ENCODE measurements at places on chromosomes 2 and 18.
A peak's percentile ranks its signal among the peaks of the same experiment; 100 is the strongest.

DNA sequence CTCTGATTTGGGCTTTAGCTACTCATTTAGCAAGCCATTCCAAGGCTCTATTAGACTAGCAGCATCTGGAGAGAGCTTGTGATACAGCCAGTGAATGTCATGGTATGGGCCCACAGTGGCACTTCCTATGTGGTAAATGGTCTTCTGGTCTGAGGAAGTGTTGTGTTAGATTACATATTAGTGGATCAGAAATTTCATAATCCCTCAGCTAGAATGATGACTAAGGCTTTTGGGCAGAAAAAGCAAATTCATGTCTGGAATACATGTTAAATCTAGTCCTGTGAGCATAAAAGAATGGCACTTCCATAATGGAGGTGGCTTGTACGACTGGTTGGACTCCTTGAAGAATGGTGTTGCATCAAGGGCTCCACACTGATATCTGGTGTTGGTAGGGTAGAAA is 436.8 kb upstream of the CWC22 start:
- DNase-seq, result no peak

DNA sequence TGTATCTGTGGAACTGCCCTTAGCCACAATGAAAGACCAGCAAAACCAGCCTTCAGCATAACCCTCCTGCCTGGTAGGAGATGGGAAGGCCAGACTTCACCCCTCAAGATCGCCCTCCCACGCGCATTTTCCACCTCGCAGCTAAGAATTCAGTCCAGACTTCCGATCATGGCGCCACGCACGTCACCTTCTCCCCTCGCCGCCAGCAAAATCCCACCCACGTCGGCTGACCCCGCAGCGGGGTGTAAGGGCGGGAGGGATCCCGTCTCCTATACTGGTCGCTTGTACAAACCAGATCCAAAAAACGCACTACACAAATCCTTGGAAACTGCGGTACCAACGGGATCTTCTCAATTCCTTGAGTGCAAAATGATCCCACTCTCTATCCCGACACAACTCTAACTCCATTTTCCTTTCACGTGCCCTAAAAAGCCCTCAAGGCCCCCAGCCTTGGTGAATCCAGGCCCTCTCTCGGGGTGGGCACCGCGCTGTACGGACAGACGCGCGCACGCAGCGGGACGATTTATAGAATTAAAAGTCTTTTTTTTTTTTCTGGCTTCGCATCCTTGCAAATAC is 1.0 kb upstream of the BMPR2 start:
- peak; percentile 13 for DNase-seq

DNA sequence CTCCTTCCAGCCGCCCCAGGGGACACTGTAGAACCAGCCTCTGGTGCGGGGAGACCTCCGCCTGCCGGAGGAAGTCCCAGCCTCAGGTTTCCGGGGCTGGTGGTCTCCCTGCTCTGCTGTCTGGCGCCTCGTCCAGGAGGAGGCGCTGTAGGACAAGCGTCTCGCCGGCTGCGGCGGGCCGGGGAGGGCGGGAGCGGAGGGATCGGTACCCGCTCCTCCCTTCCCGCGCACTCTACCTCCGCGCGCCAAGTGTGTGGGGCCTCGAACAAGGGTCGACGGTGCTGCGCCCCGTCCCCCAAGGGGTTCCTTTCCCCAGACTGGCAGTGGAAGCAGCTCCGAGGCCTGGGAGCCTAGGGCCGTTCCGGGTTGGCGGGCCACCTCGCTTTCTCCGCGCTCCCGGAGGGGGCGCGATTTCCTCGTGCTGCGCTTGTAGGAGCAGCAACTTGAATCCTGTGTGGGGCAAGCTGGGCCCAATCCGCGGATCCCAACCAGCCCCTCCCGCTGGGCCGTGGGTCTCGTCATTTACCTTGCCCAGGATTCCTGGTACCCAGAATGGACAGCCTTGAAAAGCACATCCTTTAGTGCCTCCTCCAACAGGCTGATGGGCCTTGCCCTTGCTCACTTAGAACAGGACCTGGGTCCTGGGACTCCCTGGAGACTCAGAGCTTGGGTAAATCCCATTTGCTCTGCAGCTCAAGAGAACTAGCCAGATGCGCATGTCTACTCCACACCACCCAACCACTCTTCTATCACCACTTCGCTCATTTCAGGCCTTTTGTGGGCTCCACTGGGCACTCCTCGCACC is 10.6 kb upstream of the HOXD4 start:
- peak; percentile 98 for DNase-seq

DNA sequence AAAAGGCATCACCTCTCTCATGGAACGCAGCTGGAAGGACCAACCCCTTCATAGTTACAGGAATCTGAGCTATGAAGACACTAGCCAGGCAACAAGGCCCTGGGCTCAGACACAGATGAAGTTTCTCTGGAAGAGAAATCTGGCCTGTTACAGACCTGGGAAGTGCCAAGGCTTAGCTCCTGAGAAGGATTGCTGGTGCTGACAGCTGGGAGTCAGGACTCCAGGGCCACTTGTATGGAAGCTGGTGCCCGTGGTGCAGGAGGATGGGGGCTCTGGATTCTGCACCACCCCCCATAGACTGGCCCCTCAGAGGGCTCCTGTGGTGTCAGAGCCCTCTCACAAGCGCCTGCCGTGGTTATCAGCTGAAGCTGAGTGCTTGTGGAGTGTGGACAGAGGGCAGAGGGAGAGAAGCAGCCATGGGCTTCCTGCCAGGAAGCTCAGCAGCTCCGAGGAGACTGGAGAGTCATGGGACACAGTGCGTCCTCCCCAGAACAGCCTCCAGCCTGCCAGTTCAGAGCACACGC is 87.3 kb upstream of the LCLAT1 start:
- no peak for DNase-seq

DNA sequence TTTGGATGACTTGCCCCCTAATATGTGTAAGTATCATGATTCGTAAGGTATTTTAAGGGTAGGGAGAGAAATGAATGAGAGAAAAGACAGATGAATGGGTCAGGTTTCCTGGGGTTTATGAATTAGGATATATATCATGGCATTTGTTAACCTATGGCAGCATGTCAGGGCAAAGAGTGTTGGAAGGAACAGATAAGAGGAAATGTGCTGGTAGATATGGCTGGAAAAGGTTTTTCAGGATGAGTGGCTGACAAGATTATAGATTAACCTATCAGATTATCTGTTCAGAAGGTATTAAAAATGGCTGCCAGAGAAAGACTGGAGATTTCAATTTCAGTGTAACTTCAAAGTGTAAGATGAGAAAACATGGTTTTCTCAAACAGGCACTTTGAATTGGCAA is 67.8 kb downstream of the SRBD1 start:
- no peak for DNase-seq

DNA sequence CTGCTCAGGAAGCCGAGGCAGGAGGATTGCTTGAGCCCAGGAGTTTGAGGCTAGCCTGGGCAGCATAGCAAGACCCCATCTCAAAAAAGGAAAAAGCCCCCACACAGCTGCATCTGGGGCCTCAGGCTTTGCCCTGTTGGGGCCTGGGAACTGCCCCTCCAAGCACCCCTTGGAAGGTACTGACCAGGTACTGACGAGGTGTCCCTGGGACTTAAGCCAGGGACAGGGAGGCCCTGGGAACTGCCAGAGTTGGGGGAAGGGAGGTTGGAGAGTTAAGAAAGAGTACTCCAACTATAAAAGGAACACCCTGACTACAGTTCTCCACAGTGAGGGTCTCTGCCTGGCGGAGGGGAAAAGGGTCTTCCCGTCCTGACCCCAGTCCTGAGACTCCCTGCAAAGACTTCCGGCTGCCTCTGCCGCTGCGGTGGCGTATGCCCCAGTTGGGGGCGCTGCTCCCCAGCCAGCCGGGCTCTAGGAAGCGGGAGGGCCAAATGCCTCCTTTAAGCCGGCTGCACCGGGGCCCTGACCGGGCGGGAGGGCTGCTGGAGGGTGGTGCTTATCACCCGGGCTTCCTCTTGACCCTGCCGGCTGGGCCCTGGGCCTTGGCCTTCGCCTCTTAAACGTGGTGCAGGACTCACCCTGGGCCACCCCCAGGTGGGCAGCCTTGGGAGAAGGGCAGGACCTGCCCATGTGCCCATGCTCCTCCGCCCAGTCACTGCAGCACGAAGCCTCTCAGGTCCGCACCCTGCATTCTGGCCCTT is 12.8 kb downstream of the SLC30A3 start:
- DNase-seq, result peak; percentile 87

DNA sequence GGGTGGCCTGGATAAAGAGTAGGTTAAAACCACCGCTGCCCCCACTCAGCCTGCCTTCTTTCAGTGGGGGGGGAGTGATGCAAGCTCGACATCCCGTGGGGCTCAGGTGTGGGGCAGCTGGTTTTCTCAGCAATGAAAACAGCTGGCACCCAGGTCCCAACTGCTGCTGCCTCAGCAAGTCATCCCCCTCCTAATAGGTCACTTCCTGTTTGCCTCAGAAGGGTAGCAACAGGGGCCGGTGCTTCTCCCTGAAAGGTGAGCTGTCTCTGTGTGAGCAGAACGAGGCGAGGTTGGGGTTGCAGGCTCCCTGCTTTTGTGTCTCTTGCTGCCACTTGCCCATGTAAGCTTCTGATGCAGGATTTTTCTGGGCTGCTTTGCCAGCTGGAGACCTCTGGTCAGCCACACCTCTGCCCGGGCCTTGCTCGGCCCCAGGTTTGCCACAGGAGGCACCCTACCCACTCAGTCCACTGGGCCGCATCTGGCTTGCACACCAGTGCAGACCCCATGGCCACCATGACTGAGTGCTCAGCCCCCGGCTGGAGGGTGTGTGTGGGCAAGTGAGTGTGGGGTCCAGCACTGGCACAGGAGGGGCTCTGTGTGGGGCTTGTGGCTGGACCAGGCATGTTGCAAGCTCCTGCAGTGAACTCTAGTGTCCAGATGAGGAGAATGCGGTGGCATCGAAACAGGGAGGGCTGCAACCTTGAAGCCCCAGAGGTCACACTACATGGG is 11.5 kb upstream of the ASB1 start:
- DNase-seq, result no peak

DNA sequence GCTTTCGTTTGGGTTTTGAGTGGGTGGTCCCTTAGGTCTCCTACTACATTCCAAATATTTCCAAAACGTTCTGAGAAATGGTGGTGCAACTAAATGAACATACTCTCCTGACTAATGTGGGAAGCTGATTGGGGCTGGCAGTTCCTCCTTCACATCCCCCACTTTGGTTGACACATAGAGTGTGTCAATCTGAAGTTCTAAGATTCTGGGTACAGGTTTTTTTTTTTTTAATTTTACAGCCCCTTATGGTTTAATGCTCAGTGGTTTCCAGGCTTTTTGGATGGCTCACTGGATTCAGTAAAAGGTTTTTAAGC is 58.4 kb upstream of the ITGB6 start:
- DNase-seq, result no peak

DNA sequence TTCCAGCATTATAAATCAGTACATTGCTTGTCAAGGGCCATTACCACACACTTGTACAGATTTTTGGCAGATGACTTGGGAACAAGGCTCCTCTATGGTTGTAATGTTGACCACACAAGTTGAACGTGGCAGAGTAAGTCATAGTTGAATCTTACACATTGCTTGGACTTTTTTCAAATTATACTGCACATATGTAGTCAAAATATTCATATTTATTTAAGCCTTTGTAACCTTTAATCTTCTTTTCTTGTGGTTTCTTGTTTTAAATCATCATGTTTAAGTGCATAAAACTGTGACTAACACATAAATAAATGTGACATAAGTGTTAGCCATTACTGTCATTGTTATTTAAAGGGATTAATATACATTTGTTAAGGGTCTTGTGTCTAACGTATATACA is 52.1 kb upstream of the EPB41L5 start:
- DNase-seq, result no peak

GRCh38 chr18:62611453-62612288 is 88.8 kb downstream of the ZCCHC2 start:
- no peak for DNase-seq

GRCh38 chr2:202172439-202173211 is 65.8 kb downstream of the SUMO1 start:
- no peak for DNase-seq

- no peak for DNase-seq
Observed at GRCh38 chr18:62288665-62289008, 36.5 kb upstream of the TNFRSF11A start.

DNA sequence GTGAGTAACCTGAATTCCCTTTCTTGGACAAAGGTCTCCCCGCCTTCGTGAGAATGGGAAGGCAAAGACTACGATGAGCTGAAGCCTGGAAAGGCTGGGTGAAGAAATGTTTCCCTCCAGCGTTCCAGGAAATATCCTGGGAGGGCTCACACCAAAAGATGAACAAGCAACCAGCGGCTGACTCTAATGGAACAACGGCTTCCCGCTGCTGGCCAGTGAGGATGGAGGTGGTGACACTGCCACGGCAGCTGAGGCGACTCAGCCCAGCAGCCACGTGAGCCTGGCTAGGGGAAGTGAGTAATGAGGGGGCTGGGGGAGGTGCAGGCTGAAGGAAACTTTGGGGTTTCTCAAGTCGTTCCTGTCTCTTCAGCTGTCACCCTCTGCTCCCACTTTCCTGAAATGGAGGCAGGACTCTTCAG is 105.0 kb upstream of the SMAD7 start:
- DNase-seq, result no peak

GRCh38 chr2:19775838-19776237 is 125.9 kb downstream of the TTC32 start:
- no peak for DNase-seq

- peak; percentile 8 for DNase-seq
Observed at GRCh38 chr2:31694444-31694843, 113.7 kb upstream of the SRD5A2 start.

DNA sequence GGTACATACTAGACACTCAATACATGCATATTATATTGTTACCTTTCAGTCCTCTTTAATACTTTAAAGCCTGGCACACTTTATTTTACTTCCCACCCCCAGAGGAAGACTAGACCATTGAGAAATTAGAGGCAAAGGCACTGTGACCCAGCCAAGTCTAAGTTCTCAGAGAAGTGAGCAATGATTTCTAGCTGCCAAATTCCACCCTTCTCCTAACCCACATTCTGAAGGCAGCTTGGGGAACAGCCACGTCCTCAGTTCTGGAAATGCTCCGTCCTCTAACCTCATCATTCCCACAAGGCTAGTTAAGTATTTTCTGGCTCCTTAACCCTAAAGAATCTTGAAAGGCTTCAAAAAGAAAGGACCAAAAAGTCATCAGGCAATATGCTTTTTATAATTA is 86.6 kb downstream of the COL5A2 start:
- DNase-seq, result no peak

GRCh38 chr2:213247566-213247965 is 36.7 kb upstream of the SPAG16 start:
- no peak for DNase-seq

GRCh38 chr2:160576054-160576499 is 82.5 kb upstream of the RBMS1 start:
- no peak for DNase-seq

All from HuH-7.5 (cell line).